ENCODE measurements at places on chromosomes 7 and 10. TPM values are rescaled to one million over a fixed set of nuclear protein-coding genes. Genes with fewer than 3 reads are reported as not detected.

DNA sequence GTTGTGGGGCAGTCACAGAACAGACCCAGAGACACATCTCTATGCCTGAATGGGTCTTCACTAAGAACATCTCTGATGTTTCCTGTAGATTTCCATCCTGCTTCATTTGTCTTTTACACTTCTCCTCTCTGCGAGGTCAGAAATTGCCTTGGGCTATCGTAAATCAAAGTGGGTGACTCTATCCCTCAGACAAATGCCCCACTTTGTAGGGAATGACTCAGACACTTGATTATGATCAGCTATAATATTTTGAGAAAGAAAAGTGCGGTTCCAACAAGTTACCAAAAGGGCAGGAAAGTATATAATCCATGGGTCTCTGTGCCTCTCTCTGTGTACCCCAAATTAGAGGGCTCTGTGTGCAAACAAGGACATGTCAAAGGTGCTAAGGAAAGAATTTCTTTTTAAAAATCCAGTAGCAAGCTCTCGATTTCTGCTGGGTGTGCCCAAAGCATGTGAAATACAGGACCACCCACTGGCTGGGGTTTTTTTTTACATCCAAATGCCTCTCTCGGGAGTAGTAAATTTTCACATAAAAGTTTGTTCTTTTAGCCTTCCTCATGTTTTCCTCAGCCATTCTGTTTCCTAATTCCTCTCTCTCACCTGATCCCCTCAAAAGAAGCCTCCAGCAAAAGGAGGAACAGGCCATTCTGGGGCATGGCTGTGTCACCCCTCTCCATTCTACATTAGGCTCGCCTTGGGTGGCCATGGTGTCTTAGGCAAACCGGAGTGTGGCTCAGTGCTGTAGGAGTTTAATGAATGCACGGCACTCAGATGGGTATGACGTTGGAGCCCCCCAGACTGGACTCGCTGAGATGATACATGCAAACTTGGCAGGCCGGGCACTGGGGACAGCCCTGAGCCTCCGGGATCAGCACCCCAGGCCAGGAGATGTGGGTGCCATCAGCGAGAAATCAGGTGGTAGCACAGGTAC lies 6.3 kb upstream of the OPN4 start:
- DNase-seq = no peak

Gene ACHE
- 3.0 TPM for total RNA-seq

GRCh38 chr10:31263903-31264302 lies 55.1 kb upstream of the ZEB1 start:
- DNase-seq = no peak

Gene FGF8
- total RNA-seq = not detected

Gene TBC1D12
- total RNA-seq = 32.8 TPM

GRCh38 chr10:69647819-69648218 lies 17.8 kb downstream of the FAM241B start:
- no peak for DNase-seq

DNA sequence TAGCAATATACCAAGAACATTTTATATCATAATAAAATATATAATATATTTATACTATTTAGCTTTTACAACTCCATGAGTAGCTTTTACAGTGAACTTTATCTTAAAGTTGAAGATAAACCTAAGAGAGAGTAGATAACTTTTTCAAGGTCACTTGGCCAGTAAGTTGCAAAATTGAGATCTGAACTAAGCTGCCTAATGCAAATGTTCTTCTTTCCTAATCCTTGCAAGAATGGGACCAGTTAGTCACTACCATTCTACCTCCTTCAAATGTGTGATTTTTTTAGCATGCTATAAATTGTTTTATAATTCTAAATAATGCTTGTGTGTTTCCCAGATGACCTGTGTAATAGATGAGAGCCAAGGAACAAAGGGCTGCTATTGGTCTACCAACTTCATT lies 47.8 kb downstream of the CH25H start:
- DNase-seq = no peak

DNA sequence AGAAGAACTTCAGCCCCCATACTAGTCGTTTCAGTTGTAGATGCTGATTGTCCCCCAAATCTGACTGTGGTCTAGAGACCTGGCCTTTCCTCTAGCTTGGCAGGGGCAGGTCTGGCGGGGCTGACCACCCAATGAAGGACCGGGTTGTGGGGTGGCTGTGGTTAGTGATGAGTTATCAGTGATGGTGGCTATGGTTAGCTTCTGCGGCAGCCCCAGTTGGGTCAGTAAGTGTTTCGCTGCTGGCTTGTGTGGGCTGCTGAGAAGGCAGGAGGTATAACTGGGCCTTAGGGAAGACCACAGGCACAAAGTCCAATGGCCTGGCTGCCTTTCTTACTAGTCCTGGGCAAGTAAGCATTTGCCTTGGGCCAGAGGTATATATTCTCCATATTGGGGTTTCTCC lies 21.3 kb downstream of the VWA2 start:
- no peak for DNase-seq

All from tibial nerve (tissue), 4 donors.